ENCODE measurements at places on chromosomes 2 and 18. TPM values are rescaled to one million over a fixed set of nuclear protein-coding genes. Genes with fewer than 3 reads are reported as not detected.

The EDAR gene
- total RNA-seq = 0.23 TPM

The LCT gene
- total RNA-seq = 0.39 TPM

The NGEF gene
- not detected for total RNA-seq

The ZBTB7C gene
- not detected for total RNA-seq

GRCh38 chr2:237695201-237695780, 67.9 kb downstream of the LRRFIP1 start:
- peak overlapping the region; percentile 97 for H3K4me3 ChIP-seq
- peaks cover 21% of the 10 kb centered on the region for H3K36me3 ChIP-seq
- DNase-seq = no peak
- H3K27ac ChIP-seq = peak overlapping the region; percentile 96

DNA sequence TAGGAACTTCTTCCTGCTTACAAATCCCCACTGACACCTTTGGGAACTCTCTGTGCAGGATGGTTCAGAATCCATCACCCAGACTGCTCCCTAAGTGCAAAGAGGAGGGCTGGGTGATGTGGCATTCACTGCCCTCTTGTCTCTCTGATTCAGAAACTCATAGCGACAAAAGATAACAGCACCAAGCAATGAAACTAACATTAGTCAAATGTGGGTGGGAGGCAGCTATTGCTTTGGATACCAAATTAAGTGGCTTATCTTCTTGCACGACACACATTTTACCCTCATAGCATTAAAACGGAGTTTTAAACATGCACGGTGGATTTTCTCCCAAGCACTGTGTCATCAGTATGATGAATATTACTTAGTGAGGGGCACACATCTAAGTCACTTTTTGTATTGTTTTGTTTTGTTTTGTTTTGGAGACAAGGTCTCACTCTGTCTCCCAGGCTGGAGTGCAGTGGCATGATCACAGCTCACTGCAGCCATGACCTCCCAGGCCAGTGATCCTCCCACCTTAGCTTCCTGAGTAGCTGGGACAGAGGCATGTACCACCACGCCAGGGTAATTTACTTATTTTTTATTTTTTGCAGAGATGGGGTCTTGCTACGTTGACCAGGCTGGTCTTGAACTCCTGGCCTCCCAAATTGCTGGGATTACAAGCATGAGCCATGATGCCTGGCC, 40.9 kb upstream of the NEB start:
- H3K27me3 ChIP-seq = no peaks in the 10 kb centered on the region
- no peak overlapping the region for H3K27ac ChIP-seq
- H3K4me3 ChIP-seq = no peak overlapping the region
- peaks cover 34% of the 10 kb centered on the region for H3K36me3 ChIP-seq
- H3K4me1 ChIP-seq = no peaks in the 10 kb centered on the region
- no peak for DNase-seq

DNA sequence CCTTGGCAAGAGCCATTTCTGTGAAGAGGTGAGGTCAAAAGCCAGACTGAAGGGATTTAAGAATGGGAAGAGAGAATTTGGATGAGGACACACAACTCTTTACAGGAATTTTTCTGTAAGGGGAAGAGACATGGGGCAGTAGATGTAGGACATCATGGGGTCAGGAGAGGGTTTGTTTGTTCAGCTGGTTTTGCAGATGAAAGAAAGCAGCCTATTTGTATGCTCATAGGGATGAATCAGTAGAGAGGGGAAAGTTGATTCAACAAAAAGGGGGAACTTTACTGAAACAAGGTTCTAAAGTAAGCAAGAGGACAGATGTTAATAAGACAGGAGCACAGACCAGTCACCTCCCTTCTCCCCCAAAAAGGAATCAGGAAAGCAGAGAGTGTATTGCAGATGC, 11.2 kb downstream of the SCG2 start:
- DNase-seq = no peak
- no peaks in the 10 kb centered on the region for H3K27me3 ChIP-seq
- H3K27ac ChIP-seq = no peak overlapping the region
- H3K4me1 ChIP-seq = no peaks in the 10 kb centered on the region

GRCh38 chr2:43133708-43134570, 92.5 kb downstream of the ZFP36L2 start:
- H3K27ac ChIP-seq = peak overlapping the region; percentile 100
- H3K4me1 ChIP-seq = peaks cover 83% of the 10 kb centered on the region
- H3K4me3 ChIP-seq = peak overlapping the region; percentile 64
- no peaks in the 10 kb centered on the region for H3K27me3 ChIP-seq
- peak; percentile 81 for DNase-seq

The WDR35 gene
- 4.7 TPM for total RNA-seq

The COL4A3 gene
- not detected for total RNA-seq

DNA sequence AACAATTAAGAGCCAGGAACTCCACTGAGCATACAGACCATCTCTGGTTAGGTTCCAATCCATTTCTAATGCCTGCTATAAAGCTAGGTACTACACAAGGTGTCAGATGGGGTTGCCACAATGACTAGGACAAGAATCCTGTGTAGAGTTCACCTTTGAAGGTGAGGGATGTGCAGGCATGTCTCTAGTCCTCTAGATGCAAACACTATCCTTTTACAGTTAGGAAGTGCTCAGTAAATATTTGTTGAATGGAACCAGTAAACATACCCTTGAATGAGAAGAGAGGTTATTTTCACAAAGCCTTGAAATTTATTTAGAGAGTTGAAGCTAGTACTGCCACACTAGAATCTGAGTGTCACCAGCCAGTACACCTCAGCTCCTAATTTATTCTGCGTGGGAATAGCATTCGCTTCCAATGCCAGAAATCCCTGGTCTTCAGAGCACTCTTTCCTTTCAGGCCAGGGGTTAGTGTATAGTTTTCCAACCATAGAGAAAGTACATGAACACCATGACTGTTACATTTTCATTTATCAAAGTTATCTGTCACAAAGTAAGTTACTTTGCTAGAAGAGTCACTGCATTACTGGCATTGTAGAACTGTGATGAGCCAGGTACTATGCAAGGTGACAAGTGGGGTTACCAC, 48.3 kb downstream of the STAT1 start:
- H3K4me1 ChIP-seq = peaks cover 41% of the 10 kb centered on the region
- DNase-seq = no peak
- H3K27ac ChIP-seq = no peak overlapping the region
- H3K36me3 ChIP-seq = peaks cover 53% of the 10 kb centered on the region
- no peak overlapping the region for H3K4me3 ChIP-seq

- no peaks in the 10 kb centered on the region for H3K4me1 ChIP-seq
- H3K36me3 ChIP-seq = no peaks in the 10 kb centered on the region
- H3K27ac ChIP-seq = no peak overlapping the region
- H3K4me3 ChIP-seq = no peak overlapping the region
- H3K27me3 ChIP-seq = no peaks in the 10 kb centered on the region
Measured at GRCh38 chr18:65439188-65439587, 311.6 kb upstream of the CDH7 start.

The TDRD15 gene
- not detected for total RNA-seq

- no peaks in the 10 kb centered on the region for H3K27me3 ChIP-seq
- H3K36me3 ChIP-seq = peaks cover 3% of the 10 kb centered on the region
- H3K27ac ChIP-seq = no peak overlapping the region
- no peaks in the 10 kb centered on the region for H3K4me1 ChIP-seq
- no peak for DNase-seq
- H3K4me3 ChIP-seq = no peak overlapping the region
Measured at GRCh38 chr18:57744211-57744694, 58.9 kb downstream of the ATP8B1 start.

The CHRND gene
- not detected for total RNA-seq

DNA sequence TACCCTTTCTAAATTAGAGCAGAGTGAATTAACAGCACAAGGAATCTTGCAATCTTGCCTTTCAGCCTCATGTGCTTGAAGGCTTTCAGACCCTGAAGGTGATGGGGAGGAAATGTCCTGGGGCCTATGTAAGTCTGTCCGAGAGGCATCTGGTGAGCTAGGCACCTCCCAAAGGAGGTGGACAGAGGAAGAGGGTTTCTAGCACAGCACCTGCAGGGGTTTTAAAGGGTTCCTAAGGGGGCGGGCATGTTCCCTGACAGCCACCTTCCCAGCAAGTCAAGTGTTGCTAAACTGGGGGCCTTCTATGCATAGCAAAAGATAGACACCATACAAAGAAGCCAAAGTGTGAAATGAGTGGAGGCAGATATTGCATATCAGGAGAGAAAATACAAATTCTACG, 88.5 kb downstream of the CDH2 start:
- DNase-seq = no peak
- no peaks in the 10 kb centered on the region for H3K27me3 ChIP-seq
- H3K27ac ChIP-seq = no peak overlapping the region
- no peaks in the 10 kb centered on the region for H3K36me3 ChIP-seq
- no peak overlapping the region for H3K4me3 ChIP-seq

DNA sequence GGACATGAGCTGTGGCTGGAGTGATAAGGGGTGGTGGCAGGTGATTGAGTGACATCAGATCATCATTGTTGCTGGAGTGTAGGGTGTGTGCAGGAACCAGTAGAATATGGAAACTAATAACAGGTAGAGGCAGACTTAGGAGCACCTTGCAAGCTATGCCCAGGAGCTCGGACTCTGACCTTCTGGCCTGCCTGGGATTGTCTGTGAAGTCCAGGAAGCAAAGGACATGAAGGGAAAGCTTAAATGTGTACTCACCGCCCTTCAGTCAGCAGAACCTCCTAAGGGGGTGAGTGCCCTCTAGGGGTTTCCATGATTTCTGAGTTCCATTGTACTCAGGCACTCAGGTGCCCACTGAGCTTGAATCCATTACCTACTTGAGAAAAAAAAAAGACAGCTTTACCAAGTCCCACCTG, 104.2 kb downstream of the CRIM1 start:
- H3K27ac ChIP-seq = no peak overlapping the region
- H3K36me3 ChIP-seq = no peaks in the 10 kb centered on the region
- DNase-seq = no peak
- peaks cover 3% of the 10 kb centered on the region for H3K4me1 ChIP-seq

GRCh38 chr2:223283771-223284170, 231.8 kb downstream of the KCNE4 start:
- H3K36me3 ChIP-seq = no peaks in the 10 kb centered on the region
- no peak overlapping the region for H3K4me3 ChIP-seq

- DNase-seq = no peak
- peaks cover 20% of the 10 kb centered on the region for H3K27me3 ChIP-seq
- no peaks in the 10 kb centered on the region for H3K4me1 ChIP-seq
- H3K4me3 ChIP-seq = no peak overlapping the region
Measured at GRCh38 chr2:120754067-120754960, 18.6 kb downstream of the GLI2 start.
